Stimulated activated CD4-positive, alpha-beta T cell treated with anti-CD3 and anti-CD28 coated beads, Interleukin-1b, Interleukin-23, amount 100 ng/mL, for 1 hour (primary cell): ENCODE measurements at places on chromosomes 7 and 10.

DNA sequence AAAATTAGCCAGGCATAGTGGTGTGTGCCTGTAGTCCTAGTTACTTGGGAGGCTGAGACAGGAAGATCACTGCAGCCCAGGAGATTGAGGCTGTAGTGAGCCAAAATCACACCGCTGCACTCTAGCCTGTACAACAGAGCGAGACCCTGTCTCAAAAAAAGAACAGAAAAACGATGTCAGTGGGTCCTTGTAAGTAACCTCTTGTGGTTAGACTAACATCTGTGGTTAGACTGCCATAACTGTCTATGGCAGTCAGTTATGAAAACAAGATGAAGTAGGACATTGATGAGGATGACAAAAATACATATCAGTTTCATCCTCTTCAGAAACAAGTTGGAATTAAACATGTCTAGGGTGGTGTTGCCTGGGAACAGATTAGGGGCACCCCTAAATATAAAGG, 53.3 kb downstream of the AKAP9 start:
- DNase-seq = no peak

DNA sequence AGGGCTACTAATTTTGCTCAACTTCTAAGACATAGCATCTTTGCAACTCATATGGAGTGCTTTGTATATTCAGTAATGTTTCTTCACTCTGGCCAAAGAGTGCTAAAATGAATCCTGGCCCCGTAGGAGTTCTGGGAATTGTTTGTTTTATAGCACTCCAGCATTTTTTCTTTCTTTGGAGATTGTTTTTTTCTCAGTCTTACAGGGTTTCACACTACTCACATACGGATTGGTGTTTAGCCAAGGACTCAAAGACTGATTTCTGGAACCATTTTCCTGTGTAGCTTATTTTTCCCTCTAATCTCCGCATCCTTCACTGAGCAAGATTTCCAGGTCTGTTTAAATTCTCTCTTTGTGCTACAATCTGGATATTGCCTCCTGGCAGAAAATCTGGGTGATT, 6.4 kb downstream of the TAS2R41 start:
- DNase-seq = no peak

GRCh38 chr7:37050801-37051200, 326.5 kb upstream of the AOAH start:
- DNase-seq = no peak

DNA sequence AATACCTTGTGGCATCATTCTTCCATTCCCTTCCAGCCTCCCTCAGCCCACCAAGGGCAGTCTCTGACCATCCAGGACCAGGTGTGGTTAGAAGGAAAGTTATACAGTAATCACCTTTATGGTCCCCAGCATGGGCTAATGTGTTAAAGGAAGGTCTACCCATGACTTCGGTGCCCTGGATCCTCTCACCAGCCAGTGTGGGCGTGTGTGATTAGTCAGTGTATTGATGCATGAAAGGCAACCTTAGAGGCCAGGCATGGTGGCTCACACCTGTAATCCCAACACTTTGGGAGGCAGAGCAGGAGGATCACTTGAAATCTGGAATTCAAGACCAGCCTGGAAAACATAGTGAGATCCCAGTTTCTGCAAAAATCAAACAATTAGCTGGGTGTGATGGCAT, 88.9 kb downstream of the APBB1IP start:
- no peak for DNase-seq

DNA sequence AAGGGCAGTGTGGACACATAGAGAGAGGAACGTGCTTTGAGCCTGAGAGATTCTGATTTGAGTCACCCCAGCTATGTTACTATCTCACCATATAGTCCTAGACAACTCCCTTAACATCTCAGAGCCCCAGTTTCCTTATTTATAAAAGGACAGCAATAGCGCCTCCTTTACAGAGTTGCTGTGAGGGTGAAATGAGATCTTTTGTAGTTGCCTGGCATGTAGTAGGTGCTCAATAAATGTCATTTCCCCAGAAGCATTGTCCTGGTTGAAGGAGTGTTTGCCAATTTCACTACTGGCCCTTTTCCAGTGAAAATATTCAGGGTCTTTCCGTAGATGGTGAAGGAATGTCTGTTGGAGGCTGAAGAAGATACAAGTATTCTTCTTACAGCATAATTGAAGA, 51.3 kb upstream of the FAM180A start:
- DNase-seq = no peak
